ENCODE measurements at places on chromosomes 3 and 15.

- DNase-seq, result no peak
Measured at GRCh38 chr3:141905129-141905528, 28.7 kb downstream of the ATP1B3 start.

GRCh38 chr3:44323341-44323955, 15.1 kb upstream of the TCAIM start:
- DNase-seq, result peak; percentile 88

GRCh38 chr3:78641703-78642102, 1126.1 kb downstream of the ROBO1 start:
- DNase-seq, result no peak

- no peak for DNase-seq
Measured at GRCh38 chr3:13294442-13295351, 125.4 kb downstream of the NUP210 start.

DNA sequence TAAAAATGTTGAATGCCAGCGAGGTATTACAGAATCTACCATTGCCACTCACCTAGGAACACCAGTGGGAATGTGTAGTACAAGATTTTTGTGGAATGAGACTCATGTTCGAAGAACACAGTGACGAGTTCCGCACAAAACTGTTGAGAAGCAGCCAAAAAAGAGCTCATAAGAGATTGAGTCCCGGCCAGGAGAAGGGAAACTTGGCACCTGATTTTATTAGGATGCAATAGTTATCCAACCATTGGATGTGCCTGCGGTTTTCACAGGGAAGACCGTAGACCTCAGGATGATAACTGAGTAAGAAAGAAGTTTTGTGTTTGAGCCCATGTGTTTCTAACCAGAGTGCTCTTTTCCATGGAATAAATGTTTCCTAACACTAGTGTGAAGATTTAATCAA, 88.9 kb downstream of the PTPRG start:
- no peak for DNase-seq
